ENCODE measurements at places on chromosomes 3 and 15.

GRCh38 chr15:51046799-51047449 is 47.8 kb downstream of the TNFAIP8L3 start:
- no peak for DNase-seq

DNA sequence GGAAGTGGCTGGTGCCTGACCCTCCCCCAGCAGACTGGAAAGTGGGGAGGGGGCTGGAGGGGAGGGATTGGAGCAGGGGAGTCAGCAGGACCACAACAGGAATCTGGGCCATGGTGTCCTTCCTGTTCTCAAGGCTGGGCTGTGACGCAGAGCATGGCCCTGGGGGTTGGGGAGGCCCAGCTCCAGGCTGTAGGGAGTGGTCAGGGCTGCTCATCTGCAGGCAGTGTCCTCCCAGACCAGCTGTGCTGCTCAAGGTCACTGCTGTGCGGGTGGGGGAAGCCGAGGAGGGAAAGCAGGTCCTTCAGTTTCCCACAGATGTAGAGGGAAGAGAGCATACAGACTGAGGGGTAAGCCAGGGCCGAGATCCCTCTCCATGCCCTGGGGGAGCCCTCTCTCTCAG is 40.7 kb downstream of the CYP11A1 start:
- DNase-seq, result no peak

GRCh38 chr3:167863811-167864551 is 128.5 kb downstream of the SERPINI1 start:
- DNase-seq, result no peak

DNA sequence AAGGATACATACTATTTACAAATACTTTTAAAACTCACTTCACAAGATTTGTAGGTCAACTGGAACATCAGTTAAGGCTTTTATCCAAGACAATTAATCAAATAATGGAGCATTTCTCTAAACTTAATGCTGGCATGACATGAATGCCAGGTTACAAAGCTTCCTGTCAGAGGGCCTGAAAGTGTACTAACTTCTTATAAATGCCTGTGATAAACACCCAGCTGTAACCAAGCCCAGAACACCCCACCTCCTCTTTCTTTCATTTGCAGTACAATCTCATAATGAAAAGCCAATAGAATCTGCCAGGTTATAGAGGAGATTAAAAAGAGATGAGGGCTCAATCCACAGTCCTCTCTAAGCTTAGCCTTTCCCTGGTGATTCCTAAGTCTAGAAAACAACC is 214.4 kb downstream of the OSBPL10 start:
- no peak for DNase-seq

DNA sequence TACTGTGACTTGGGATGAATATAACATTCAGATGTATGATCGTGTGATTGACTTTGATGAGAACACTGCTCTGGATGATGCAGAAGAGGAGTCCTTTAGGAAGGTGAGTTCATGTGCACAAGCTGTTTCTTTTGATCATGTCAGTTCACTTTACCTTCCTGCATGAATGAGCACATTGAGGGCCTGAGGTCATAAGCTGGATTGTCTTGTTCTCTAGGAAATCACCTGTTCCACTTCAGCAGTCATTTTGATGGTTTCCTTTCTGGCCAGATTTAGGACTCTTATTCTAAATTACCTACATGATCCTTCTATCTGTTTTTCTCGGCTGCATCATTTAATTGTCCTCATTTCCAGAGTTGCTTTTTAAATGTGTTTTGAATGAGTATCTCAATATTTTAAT is 4.1 kb downstream of the RCN2 start:
- no peak for DNase-seq

DNA sequence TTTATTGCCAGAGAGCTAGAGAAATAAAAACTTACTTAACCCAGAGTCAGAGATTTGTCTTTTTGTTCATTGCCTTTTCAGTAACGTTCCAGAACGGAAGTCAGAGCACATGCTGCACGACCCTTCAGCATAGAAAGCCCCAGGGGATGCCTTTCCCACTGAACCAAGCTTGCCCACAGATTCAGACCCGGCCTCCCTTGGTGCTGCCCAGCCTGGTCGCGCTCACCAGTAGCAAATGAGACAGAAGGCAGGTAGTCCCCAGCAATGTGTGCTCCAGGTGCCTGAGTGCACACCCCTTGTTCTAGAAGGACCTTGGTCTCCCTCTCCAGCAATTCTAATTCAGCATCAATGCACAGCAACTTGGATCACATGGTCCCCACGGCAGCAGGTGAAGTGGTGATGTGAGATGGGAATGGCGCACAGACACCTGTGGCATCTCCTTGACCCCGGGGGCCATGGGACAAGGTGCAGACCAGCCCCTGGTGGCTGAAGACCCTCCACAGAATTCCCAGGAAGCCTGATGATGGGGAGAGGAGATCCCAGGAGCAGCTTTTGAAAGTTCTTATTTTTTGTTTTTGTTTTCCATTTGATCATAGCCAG is 91.8 kb upstream of the IQSEC1 start:
- no peak for DNase-seq

DNA sequence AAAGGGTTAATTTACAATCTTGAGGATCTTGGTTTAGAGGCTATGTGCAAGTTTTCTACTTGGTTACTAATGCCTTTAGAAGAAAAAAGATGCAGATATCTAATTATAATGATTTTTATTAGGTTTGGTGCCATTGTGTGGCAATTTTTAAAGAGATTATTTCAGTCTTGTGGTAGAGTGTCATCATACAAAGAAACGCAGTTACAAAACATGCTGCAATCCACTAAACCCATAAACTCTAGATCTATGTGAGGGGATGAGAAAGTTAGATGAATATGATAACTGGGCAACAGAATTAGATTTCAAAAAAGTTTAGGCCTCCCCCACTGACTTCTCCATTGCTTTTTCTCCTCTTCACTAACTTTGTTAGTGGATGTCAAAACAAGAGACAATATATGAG is 106.0 kb downstream of the ARPP21 start:
- no peak for DNase-seq

GRCh38 chr15:60966316-60966715 is 262.8 kb downstream of the RORA start:
- DNase-seq, result no peak

DNA sequence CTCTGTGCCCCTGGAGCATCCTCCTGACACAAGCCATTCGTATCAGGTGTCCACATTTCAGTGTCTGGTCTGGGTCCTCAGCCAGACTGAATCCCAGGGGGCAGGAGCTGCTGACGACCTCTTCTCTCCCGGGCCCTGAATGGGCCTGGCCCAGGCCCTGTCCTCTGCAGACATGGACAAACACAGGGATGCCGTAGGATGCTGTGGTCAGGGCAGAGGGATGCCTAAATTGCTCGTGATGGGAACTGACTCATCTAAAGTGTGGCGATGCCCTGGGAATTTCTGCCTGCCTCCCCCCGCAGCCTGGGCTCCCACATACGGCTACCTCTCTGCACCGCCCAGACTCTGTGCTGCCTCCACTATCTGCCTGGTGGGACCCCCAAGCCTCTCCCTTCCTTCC is 58.5 kb upstream of the CTSH start:
- no peak for DNase-seq

GRCh38 chr3:42710323-42711021 is 7.9 kb upstream of the HHATL start:
- no peak for DNase-seq

DNA sequence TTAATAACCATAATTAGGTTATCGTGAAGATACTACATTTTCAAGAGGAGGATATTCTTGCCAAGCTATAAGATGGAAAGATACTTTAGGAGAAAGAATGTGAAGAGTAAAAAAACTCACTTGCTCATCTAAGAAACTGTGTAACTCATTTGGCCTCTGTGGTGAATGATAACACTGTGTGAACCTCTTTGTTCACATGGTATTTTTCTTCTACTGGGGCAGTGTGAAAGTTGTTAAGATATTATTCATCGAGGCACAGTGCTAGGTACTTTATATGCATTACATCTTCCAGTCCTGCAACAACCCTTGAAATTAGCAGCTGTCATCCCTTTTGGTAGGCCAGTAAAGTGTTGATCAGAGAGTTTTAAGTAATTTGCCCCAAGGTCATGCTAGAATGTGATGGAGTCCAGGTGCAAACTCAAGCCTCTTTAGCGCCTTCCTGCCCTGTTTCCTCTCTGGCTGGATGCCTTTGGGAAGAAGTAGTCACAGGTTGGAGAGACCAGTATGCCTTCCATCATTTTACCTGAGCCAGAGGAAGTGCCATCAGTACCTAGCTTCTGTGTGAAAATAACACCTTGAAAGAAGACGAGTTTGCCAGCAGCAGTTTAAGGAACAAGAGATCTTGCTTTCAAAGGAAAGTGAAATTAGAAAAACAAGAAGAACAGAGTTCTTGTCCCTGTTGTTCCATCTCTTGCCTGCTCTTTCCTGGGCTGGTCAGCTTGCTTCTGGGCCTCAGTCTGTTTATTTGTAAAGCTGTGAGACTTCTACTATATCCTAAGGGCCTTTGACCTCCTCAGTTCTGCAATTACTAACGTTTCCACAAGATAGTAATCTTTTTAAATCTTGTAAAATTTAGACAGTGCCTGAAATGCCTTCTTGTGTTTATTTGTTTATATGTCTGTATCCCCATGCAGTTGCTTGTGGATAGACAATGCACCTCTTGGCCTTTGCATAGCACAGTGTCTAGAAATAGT is 179.3 kb downstream of the FNDC3B start:
- DNase-seq, result no peak

DNA sequence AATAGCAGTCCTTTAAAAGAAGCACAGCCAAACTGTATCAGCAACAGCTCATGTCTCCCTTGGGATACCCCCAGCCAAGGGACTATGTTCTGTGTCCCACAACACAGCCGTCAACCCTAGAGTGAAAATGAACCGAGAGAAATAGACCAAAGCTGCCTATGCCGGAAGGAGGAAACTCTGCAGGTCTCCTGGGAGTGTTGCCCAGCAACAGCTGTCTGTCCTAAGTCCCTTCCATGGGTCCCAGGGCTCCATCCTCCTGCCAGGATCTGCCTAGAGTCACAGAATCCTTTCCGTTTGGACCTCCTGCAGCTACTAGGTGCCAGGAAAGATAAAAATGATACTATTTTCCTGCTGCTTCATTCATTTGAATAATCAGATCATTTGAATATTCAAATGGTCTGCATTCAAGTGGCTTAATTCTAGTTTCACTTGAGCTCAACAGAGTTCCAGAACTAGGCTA is 53.1 kb downstream of the TRANK1 start:
- no peak for DNase-seq

DNA sequence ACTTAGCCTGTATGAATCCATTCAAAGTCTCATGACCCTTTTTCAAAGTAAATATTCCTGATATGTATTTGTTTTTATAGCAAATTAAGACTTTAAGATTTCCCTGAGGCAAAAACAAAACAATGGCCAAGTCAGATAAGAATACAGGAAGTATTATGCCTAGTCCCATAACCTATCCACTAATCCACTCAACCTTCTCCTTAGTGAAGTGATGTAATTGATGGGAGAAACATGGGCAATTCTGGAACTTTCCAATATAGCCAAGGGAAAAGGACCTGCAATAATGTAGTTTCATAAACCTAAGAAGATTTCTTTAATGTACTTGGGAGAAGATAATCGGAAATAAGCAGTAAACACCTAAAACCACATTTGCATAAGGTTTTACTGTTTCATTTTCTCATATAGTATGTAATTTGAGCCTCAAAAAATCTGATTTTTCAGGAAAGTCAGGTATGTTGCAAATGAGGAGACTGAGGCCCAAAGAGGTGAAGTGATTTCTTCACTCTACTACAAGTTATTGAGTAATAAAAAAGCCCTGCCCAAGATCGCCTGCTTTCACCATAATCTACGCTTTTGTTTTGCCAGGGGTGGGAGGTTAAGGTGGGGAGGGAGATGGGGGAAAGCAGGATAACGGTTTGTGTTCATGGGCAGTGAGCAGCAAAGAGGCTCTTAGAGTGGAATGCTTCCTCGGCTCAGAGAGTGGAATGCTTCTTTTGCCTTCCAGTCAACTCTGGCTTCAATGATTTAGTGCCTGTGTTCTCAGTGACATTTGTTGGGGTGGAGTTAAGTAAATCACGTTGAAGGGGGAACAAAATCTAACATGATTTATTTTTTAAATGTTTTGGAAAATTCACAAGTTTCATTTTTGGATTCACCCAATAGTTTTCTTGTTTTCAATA is 95.0 kb upstream of the FNDC3B start:
- DNase-seq, result no peak

DNA sequence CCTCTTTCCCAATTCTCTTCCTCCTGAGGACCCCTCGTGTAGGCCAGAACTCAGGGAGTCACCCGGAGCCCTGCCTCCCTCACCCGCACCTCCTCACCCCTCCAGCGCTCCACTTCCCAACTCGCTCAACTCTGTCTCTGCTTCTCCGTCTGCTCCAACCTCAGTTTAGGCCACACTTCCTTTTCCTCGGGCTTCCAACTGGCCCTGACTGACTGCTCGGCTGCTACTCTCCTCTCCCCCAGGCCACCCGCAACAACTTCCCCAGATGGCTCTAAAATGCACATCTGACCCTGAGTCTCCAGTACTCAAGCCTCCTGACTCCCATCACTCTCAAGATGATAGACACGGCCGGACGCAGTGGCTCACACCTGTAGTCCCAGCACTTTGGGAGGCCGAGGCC is 23.6 kb downstream of the TMEM44 start:
- no peak for DNase-seq

- DNase-seq, result no peak
These were observed 7.4 kb upstream of the LRRFIP2 start for GRCh38 chr3:37181756-37182155.

DNA sequence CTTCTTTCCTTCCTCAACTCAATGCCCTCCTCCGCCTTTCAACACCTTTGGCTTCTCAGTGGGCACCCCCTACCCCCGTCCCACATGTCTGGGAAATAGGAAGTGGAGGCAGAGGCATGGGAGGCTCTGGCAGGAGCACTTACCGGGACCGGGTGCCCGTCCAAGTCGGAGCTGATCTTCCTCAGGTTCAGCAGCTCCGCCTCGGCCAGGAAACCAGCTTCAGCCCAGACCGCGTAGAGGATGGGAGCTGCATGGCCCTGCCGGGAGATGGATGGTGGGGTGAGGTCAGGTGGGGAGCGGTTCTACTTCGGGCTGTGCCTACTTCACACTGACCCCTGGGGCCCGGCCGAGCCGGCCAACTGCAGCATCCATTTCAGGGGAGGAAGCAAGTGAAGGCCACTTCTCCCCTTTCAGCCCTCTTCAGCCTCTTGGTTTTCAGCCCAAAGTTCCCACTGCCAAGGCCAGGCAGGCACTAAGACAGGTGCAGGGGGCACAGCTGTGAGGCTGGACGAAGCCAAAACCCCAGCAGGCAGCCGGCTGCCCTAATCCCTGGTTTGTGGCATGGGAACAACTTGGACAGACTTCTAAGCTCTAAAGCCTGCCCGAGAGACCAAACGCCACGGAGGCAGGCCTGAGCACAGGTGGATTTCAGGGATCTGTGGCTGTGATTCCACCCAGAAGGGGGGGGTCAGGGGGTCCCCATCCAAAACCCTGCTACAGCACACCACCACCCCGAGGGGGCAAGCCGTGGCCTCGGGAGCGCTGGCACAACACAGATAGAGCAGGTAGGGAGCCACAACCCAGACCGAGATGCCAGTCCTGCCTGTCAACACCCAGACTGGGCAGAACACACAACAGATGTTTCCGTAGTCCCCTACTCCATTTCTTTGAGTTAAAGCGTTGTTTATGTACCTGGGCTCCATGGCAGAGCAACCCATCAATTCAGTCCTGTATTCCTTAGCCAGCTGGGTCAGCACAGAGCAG is 14.5 kb downstream of the TKT start:
- no peak for DNase-seq

- no peak for DNase-seq
These were observed 20.4 kb downstream of the TMOD2 start for GRCh38 chr15:51771773-51772172.
